ENCODE measurements at places on chromosomes 11 and 22.
A peak's percentile ranks its signal among the peaks of the same experiment; 100 is the strongest.

DNA sequence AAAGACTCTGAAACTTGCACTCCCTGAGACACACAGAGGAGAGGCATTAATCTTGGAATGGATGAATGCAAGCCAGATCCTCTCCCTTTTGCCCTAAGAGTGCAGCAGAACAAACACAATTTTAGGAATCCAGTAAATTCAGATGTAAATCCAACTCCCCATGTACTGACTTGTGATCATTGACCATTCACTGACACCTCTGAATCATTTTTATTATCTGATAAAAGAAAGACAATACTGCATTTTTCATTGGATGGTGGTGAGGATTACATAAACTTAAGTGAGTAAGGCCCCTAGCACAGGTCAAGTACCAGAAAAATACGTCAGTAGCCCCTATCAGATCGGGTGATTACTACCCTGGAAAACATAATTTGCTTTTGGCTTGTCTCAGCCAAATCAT, 782.9 kb upstream of the API5 start:
- DNase-seq: no peak

DNA sequence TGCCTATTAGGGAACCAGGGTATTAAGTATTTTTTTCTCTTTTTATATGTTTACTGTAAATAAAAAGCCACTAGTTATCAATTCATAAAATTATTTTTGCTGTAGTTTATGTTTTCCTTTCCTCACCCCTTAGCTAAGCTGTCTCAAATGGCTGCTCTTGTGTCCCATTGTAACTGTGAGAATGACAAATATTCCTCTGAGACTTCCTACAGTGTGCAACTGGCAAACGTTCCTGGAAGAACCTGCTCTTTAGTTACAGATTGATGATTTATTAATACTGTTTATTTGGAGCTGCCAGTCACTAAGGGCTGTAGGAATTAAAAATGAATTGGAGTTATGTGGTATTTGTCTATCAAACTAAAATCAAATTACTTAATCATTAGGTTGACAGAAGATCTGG, 675.4 kb upstream of the ARHGAP42 start:
- no peak for DNase-seq

GRCh38 chr11:12331239-12331874, 46.0 kb upstream of the PARVA start:
- DNase-seq: peak; percentile 70

GRCh38 chr11:12372111-12372510, 5.3 kb upstream of the PARVA start:
- no peak for DNase-seq

GRCh38 chr11:74169738-74170458, 904 bp downstream of the C2CD3 start:
- no peak for DNase-seq

DNA sequence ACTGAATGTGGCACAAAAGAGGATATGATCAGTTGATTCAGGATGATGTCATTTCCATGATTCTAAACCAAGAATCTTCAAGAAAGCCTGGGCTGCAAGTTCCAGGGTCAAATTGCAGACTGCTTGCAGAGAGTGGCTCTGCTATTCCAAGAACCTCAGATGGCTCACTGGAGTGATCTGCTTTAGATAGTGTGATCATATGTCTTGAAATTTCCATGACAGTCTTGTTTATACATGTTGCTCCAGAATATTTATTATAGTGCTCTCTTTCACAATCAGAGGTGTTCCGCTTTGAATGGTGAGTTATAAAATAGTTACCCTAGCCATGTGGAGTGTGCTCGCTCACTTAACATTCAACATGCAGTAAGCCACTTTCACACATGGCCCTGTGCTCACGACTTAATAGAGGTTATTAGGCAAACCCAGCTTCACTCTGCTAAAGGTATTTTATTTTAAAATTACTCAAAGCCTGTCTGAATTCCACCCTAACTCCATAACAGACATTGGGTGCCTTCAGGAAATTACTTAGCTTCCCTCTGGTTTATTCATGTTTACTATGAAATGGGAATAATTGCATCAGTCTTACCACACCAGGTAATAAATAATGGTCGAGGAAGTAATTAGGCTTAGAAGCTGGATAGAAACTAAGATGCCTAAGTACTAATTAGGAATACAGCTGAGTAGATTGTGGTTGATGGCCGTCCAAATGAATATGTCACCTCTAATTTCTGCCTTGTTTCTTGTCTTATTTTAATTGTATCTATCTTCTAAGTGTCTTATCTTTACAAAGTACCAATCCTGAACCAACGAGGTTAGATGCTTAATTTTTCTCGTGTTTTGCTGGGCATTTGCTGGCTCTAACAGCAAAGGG, 187.9 kb downstream of the ETS1 start:
- DNase-seq: peak; percentile 57

DNA sequence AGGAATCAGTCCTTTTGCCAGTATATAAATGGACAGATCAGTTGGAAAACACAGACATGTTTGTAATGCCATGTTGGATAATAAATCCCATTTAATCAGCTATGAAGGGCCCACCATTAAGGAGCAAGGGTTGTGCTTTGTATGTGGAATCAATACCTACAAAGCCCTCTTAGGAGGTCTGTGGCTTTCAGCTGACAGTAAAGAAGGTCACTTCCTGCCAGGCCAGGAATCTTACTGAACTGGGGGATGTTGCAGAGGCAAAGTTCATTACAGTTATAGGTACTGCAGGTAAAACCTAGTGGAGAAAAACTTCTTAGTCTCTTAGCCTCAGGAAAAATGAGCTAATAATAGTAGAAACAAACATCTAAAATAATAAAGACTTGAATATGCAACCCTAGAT, 129.5 kb downstream of the FAM76B start:
- DNase-seq: no peak
